ENCODE measurements at places on chromosomes 13 and 19.

DNA sequence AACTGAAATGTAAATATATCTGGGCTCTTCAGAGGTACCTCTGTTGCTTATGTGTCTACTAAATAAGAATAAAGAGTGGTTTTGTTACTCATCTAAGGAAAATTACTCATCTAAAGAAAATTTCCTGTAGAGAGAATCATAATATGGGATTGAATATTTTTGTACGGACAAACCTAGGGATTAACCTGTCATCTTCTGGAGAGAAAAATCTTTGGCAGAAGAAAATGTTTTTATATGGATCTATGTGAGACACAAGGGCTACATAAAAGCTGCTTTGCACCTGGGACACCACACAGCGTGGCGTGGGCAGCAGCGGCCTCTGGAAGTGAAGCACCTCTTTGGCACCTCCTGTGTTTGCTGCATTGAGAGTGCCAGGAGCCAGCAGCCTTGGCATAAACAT lies 242.9 kb upstream of the DACH1 start:
- DNase-seq, result no peak

DNA sequence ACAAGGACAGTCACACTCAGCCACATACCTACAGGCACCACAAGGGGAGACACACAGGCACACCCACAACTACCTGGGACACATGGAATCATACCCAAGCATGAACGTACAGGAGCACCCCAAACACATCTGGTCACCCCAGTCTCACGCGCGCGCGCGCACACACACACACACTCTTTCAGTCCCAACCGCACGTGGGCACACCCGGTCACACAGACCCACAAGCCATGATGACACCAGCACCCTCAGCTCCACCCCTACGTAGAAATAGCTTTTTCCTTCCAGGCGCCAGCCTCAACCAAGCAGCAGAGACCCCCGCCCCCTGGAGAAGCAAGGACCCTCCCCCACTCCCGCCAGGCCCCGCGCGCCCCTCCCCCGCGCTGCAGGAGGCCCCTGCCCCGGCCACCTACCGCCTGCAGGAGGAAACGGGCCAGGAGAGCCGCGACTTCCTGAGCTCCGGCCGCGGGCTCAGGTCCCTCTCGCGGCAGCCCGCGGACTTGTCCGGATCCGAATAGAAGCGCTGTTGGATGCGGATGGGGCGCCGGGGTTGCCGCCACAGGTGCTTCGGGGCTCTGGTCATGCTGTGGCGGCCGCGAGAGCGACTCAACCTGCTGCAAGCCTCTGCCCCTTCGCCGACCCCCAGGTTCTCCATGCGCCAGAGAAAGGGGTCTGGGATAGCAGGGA lies 6.4 kb upstream of the PDE4C start:
- DNase-seq, result no peak

DNA sequence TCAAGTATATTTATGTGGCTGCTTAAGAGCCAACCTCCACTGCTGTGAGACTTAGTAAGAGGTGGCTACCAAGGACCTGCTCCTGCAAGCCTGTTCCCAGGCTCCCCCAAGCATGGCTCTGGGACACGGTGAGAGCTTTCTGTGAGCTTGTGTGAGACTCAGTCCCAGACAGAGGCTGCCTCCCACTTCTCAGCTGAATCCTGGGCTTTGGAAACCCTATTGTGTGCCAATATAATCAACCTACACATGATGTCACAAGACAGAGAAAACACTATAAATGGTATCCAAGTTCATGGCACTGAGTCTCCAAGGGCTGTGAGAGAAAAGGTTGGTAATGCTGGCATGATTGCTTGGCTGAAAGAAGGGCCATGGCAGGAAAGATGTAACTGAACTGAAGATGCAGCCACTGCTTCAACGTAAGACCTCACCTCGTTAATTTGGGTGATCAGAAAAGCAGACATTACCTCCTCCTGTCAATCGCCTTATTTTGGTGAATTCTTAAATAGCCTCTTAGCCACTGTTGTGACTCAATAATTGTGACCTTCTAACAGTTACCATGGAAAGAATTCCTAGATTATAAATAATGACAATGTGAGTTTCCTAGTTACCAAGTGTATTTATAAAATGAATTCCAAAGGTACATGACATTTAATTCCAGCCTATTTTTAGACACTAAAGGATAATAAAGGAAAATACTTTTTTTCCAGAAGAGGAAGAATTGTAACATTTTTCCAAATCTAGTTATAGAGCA lies 332.0 kb downstream of the IRS2 start:
- no peak for DNase-seq

DNA sequence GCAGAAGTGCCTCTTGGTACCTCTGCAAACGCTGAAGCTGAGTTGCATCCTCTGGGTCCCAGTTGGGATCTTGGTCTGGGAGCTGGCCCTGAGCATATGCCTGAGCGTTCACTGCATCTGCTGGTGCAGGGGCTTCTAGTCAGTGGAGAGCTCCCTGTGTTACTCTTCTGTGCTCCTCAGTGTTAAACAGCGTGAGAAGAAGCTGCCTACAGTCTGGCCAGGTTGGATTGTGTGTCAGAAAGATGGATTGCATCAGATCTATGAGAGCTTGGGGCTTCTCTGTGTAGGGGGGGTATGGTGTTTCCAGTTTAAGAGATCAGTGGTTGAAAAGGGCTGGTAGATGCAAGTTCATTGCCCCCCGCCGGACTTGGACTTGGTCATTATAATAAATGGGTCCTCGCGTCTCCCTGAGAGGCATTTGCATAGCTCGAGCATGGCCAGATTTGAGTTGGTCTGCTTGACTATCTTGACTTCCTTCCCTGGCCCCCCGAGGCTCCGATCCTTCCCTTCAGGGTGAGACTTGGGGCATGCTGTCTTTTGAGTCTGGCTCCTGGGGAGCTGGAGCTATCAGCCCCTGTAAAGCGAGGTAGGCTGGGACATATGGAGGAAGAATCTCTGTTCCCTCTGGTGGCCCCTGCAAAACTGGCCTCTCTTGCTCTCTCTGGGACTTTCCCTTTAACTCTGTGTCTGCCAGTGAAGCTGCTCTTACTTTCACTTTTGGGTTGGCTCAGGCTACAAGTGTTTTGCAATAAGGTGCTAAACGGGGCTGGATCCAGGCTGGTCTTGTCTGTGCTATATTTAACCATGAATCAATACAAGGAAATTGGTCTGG lies 52.9 kb downstream of the OR10H4 start:
- DNase-seq, result peak; percentile 24

GRCh38 chr19:53634768-53635167 lies 3.0 kb downstream of the DPRX start:
- DNase-seq, result no peak

GRCh38 chr19:46408664-46409039 lies 4.7 kb downstream of the CCDC8 start:
- no peak for DNase-seq

- DNase-seq, result no peak
Observed at GRCh38 chr13:45702088-45702487, at the start of gene CBY2. CBY2 (plus strand) TSS chr13:45702320; CDS start chr13:45702391, 71 bp downstream.

DNA sequence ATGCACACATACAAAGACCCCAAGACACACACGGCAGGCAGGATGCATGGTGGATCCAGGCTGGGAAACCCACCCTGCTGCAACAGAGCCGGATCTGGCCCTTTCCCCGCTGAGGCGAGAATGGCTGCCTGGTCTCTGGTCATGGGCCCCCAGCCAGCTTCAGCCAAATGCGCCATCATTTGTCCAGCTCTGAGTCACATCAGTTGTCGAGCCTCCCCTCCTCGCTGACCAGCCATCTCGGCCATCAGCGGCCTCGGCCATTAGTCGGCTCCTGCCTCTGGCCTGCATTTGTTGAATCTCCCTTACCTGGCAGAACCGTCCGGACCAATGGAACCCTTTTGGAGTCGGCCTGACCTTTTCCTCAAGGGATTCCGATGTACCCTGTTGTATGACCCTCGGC lies 38.5 kb upstream of the POU2F2 start:
- no peak for DNase-seq

- DNase-seq, result no peak
Observed at GRCh38 chr13:61664801-61665705, 249.4 kb upstream of the PCDH20 start.

DNA sequence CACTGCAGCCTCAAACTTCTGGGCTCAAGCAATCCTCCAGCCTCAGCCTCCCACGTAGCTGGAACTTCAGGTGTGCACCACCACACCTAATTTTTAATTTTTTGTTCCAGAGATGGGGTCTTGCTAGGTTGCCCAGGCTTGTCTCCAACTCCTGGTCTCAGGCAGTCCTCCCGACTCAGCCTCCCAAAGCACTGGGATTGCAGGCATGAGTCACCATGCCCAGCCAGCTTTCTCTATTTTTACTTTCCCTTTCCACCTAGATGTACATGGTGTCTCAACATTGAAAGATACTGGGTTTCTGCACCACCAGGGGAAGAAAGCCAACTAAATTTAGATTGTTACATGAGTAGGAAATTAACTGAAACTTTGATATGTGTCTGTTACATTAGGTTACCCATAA lies 13.8 kb upstream of the ZNF846 start:
- no peak for DNase-seq

DNA sequence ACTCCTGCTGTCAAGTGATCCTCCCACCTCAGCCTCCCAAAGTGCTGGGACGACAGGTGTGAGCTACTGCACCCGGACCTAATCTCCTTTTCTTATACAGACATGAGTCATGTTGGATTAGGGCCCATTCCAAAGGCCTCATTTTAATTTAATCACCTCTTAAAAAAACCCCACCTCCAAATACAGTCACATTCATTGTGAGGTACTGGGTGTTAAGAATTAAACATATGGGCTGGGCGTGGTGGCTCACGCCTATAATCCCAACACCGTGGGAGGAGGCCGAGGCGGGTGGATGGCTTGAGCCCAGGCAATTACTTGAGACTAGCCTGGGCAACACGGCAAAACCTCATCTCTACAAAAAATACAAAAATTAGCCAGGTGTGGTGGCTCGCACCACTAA lies 46.6 kb downstream of the PIN1 start:
- DNase-seq, result no peak

DNA sequence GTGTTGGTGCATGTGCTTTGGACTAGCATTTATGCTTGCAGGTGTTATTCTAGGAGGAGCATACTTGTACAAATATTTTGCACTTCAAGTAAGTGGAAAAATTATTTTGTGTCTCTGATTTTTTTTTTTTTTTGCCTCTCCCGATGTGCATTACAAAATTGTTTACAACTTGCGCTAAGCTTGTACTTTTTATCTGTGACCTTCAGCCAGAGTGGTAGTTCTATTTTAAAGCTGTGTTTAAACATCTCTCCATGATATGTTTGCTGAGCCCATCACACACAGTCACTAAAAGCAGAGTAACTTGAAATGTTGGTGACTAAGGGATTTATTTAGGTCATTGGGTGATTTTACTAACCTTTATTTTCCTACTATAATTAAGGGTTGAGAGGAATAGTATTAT lies 20.8 kb downstream of the ITM2B start:
- no peak for DNase-seq

DNA sequence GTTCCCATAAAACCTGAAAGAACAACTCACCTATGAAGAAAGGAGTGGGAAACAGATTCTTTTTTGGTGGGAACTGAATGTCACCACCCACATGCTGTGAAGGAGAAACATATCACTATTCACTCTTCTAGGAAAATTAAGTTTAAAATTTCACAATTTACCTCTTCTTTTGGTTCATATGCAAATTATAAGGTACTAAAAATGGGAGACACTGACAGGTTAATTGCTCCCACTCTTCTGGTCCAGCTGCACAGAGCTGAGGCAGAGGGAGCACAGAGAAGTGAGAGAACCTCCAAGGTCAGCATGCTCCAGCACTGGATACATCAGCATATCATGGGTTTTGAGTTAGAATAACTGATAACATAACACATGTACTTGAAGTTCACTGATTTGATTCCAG lies 186.9 kb downstream of the FGF14 start:
- DNase-seq, result no peak

GRCh38 chr13:24313439-24313838 lies 4.1 kb downstream of the C1QTNF9 start:
- DNase-seq, result no peak

GRCh38 chr13:45055198-45055901 lies 65.0 kb upstream of the GTF2F2 start:
- peak; percentile 65 for DNase-seq

GRCh38 chr19:664913-665443 lies 2.0 kb upstream of the RNF126 start:
- DNase-seq, result peak; percentile 82

DNA sequence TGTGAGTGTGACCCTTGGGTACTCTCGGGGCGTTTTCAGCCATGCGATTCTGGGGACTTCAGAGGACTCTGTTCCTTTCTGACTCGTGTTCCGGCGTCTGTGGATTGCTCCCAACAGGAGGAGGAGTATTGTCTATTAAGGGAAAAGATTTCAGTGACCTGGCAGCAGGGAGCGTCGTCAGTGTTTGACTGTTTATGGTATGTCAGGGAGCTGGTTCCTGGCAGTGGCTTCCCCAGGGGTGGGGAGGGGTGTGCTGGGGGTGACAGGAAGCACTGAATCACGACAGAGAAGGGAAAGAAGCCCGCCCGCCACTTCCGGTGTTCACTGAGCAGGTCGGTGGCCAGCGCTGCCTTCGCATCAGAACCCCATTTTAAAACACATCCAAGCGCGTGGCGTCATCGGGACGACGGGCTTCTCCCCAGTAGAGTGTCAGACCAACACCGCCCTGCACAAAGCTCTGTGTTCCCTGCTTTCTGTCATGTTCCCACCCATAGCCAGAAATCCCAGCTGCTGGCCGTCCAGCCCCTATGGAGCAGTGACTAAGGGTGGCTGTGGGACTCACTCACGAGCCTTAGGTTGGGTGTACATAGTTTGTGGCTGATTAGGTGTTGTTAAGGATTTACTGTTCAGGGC lies 33.8 kb downstream of the COL4A2 start:
- peak; percentile 78 for DNase-seq

GRCh38 chr13:40377783-40378182 lies 288.7 kb downstream of the FOXO1 start:
- DNase-seq, result peak; percentile 54

- no peak for DNase-seq
Observed at GRCh38 chr19:48279747-48280146, 9.9 kb downstream of the ZNF114 start.

- DNase-seq, result no peak
Observed at GRCh38 chr13:100613031-100613430, 24.4 kb upstream of the GGACT start.

- no peak for DNase-seq
Observed at GRCh38 chr19:8673276-8673891, 25.2 kb downstream of the ACTL9 start.

DNA sequence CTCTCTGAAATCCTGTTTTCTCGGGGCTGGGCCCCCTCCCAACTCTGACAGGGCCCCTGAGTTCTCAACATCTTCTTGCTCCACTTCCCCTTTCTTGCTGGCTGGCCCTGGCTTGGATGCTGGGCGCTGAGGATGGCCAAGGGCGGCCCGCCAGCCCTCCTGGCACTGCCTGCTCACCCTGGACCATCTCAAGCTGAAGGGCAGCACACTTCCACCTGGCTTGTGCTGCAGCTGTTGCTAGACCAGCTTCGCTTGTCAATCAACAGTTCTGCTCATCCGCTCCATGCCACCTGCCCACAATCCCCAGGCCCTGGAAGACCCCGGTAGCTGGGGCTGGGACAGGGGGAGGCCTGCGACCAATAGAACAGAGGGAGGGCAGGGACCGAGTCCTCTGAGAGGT lies 6.9 kb upstream of the GMIP start:
- DNase-seq, result no peak
